ENCODE measurements at places on chromosomes 1 and 21.

- DNase-seq, result no peak
These were observed 67.6 kb upstream of the EDEM3 start for GRCh38 chr1:184822267-184822666.

- DNase-seq, result no peak
These were observed 10.7 kb upstream of the ELF3 start for GRCh38 chr1:201999625-202000238.

DNA sequence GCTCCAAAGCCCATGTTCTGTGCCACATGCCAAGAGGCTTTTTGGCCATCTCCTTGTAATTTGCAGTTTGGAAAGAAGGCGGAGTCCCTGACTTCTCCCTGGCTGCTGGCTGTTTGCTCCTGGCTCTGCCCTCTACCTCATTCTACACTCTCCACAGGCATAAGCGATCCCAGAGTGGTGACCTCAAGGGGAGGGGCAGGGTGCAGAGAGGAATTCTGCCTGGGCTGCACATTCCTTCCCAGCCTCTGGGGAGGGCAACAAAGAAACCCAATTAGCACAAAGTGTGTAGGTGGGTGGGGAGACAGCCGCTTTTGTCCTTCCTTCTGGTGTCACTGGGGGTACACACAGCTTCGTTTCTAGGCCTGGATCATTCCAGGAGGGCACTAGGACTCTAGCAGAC is 95.3 kb downstream of the HIVEP3 start:
- DNase-seq, result no peak

- no peak for DNase-seq
These were observed 36.1 kb downstream of the ELAPOR1 start for GRCh38 chr1:109149874-109150601.

DNA sequence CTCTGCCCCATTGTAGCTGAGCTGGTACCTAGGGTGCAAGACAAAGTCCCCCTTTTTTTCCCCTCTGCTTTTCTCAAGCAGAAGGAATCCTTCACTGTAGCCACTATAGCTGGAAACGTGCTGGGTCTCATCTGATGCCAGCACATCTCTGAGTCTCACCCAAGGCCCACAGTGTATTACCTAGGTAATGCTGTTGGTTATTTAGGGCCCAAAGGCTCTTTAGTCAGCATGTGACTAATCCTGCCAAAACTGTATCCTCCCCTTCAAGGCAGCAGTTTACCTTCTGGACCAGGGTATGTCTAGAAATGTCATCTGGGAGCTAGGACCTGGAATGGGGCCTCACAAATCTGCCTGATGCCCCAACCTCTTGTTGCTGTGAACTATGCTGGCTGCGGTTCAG is 423.4 kb downstream of the NUF2 start:
- no peak for DNase-seq

GRCh38 chr1:30478799-30479563 is 244.4 kb downstream of the MATN1 start:
- no peak for DNase-seq

DNA sequence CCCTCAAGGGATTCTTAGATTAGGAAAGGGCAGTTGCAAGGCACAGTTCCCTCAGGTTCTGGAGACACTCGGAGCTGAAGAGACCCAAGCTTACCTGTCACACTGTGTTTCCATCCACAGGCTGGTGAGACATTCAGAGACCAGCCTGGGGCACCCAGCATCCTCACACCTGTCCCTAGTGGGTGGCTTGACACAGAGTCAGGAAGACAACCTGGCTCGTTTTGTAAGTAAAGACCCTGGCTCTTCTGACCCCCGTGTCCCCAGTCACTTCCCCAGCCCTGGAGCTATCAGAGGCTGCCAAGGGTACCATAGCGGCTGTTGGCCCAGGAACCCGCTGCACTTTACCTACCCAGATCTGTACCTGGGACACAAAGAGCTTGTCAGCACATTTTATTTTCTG is 409.8 kb downstream of the MATN1 start:
- no peak for DNase-seq

- no peak for DNase-seq
These were observed 673 bp upstream of the DHCR24 start for GRCh38 chr1:54887665-54888071.

DNA sequence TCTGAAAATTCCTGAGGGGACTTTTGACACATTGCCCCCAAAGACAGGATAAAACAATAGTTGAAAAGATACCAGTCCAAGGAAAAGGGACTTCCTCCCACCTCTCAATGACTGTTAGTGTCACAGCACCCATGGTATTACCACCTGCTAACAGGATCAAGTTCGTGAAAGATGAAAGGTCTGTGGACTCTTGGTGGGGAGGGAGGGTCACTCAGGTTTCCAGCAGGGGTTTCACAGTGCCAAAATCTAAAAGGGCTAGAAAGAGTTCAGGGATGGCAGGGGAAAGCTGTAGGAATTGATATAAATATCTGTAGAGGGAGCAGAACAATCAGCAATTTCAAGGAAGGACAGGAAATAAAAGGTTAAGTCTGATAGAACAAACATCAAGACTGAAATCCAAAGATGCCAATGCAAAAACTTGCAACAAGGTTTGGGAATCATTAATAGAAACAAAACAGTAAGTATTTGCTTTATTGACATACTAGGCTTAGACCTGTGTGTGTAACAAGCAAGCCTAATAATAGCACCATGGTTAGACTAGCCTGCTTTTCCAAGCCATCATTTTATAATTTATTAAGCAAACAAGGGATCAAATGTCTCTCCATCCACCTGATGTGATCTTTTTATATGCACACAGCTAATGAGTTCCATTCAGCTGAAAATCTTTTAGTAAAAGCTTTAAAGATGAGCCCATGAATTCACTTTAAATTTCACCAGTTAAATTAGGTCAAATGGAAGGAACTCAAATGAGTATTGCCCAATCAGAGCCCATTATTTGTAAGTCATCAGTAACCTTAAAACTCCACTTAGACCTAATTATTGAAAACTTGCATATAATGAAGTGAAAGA is 3.7 kb downstream of the MCL1 start:
- DNase-seq, result no peak

- no peak for DNase-seq
These were observed 22.1 kb upstream of the EYA3 start for GRCh38 chr1:28110555-28110954.

GRCh38 chr1:3313576-3313950 is 140.9 kb upstream of the ARHGEF16 start:
- DNase-seq, result no peak

DNA sequence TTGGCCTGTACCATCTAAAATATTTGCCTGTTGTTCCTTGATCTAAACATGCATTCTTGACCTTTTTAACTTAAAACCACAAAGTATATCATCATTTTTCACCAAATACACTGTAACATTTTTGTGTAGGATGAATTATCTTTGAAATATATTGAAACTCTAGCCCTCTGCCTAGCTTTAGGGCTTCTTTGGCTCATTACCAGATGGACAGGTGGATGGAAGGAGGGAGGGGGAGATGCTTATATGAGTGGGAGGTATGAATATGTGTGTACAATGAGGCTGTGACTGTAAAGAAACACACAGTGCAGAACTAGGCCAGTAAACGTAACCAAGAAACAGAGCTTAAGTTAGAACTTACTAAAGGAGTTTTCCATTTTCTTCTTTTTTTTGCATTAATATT is 118.5 kb downstream of the ESRRG start:
- DNase-seq, result no peak

- no peak for DNase-seq
These were observed 49.0 kb downstream of the MRPL37 start for GRCh38 chr1:54248966-54249365.

DNA sequence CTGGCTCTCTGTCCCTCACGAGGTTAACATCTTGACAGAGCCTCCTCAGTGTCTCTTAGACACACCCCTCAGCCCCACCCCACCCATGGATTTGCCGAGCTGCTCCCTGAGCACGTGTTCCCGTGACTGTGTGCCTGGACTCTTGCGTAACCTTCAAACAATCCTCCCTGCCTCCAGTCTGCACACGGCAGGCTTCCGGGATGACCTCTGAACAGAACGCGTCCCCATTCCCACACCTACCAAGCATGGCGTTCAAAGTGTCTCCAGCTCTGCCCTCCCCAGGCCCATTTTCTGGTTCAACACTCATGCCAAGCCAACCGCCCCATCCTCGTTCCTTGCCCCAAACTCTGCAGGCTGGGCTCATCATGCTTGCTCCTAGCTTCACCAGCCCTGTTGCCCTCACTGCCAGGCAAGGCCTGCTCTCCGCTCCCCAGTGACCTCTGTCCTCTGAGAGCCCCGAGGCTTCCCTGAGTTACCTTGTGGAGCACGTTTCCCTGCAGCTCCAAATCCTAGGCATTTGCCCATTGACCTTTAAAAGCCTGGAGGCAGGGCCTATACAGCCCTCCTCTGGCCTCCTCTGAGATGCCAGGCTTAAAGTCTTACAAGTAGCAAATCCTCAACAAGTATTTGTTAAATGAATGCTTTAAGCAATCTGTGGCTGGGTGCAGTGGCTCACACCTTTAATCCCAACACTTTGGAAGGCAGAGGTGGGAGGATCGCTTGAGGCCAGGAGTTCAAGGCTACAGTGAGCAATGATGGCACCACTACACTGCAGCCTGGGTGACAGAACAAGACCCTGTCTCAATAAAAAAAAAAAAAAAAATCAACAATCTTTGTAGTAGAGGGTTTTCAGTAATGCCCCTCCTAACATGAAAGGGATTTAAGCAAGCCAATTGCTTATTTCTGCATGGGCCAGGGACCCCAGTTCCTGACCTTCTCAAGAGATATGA is 5.0 kb downstream of the AGT start:
- no peak for DNase-seq

DNA sequence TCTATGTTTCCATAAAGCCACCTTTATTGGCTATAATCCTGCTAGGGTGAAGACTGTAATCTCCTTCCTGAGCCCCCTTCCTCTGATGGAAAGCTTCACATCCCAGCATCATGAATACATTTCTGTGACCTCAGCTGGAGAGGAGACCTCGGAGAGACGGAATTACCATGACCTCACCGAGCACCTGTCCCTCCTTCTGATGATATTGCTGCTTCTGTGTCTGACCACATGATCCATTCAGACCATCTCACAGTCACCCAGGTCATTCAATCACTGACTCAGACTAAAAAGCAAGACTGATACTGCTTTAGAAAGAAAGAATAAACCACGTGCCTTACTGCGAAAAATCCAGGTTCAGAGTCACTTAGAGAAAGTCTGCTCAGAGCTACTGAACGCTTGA is 8.8 kb downstream of the KCND3 start:
- no peak for DNase-seq

DNA sequence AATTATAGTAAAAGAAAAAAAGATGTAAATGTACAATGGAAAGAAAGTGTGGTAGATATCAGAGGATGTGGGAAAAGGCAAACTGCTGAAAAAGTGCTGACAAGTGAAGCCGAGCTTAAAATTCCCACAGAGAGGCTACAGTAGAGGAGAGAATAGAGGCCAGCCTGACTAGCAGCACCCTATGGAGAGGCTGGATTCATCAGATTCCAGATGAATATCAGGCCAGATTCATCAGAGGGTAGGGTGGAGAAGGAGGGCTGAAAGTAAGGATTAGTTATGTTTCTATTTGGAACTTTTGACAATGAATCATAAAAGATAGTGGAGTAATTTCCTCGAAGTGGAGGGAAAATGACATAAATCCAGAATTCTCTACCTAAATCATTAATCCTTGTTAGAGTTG is 60.4 kb upstream of the NEK7 start:
- no peak for DNase-seq

DNA sequence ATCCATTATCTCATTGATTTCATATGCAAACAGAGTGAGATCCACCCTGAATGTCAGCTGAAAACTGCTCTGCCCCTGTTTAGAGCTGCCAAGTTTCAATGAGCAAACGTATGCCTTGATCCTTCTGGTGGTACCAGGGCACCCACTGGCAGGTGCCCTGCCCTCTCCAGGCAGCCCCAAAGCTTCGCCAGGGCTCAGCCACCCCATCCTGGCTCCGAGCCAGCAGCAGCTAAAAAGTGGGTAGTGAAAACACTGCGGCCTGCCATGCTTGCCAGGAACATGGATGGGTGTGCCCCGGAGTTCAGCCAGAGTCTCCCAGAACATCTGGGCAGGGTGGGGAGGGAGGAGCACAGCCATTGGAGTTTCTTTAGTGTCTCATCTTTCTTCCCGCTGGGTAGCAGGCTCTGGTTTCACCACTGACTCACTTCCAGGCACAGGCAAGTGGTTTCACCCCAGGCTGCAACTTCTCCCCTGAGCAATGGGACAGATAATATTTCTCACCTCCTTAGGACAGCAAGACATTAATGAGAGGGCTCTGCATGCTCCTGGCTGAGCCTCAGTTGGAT is 8.1 kb upstream of the LMX1A start:
- no peak for DNase-seq

DNA sequence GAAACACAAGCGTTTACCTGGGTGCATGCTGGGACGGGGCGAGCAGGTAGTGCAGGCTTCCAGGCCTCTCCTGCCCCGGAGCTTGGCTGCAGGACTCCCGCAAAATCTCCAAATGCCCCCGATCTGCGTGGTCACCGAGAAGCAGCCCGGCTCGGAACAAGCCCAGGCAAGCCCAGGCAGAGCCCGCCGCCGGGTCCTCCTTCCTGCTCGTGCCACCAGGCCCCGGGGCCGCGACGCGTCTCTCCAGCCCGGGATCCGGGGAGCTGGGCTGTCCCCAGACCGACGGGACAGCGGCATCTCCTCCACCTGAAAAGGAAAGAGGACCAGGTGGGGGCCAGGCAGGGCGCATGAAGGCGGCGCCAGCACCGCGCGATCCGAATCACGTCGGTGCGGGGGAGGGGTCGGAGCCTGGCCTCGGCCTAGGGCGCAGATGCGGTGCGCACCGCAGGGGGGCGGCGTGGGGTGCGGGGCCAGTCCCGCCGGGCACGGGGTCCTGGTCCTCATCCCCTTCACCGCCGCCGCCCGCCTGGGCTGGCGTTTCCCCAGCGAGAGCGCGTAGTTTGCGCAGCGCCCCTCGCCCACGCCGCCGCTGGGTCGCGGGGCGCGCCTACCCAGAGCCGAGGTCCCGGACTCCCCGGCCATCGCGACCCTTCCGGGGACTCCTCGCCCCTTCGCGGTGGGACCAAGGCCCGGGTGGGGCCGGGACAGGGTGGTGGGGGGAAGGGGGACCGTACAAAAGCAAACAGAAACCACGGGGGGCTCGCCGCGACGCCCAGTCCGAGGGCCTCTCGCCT is 52.4 kb upstream of the H6PD start:
- DNase-seq, result no peak

- no peak for DNase-seq
These were observed 12.0 kb upstream of the C1orf167 start for GRCh38 chr1:11749996-11750395.

GRCh38 chr1:196196486-196196885 is 411.8 kb downstream of the KCNT2 start:
- no peak for DNase-seq
